NCI-H510A treated with DMSO at 0.1 percent for 48 hours (cell line): ENCODE measurements at places on chromosomes 5 and 9.
A peak's percentile ranks its signal among the peaks of the same experiment; 100 is the strongest.

DNA sequence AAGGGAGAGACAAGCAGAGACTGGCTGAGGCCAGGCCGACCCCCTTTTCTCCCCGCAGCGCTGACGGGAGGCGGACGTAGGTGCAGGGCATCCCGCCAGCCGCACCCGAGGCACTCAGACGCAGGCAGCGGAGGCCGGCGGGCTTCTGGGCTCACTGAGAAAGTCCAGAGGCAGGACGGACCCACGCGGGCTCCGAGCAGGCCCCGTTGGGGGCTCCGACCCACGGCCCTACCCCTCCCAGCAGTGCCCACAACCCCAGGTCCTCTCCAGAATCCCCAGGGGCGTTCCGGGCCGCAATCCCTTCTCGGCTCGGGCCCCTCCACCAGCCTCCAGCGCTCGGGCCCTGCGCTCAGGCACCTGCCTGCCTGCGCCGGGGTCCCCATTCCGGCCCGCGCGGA is 543 bp downstream of the MTMR12 start:
- peak; percentile 40 for DNase-seq

DNA sequence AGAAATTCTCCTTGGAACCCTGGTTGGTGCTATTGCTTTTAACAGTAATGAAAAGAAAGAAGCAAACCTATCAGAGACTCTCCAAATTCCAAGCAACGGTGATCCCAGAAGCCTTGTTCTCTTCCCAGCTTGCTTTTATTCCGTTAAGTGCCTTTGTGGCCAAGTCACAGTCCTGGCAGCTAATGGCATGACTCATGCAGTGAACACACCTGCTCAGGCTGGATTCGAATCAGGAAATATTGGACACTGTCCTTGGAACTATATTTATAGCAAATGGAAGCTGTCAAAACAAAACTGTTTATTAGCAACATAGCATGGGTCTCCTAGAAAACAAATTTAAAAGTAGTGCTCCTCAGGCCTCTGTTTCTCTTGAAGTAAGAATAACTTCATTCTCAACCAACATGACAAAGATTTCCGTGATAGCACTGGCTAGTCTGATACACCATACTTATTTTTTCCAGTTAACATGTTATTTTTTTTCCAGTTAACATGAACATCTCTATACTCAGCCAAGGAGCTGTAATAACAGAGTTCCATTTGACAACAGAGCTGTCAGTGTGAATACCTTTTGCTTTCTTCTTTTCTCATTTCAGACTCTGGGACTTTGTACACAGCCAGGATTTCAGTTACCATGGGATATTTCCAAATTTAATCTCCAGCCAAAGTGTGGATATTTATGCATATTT is 502.4 kb downstream of the GADD45G start:
- peak; percentile 89 for DNase-seq

DNA sequence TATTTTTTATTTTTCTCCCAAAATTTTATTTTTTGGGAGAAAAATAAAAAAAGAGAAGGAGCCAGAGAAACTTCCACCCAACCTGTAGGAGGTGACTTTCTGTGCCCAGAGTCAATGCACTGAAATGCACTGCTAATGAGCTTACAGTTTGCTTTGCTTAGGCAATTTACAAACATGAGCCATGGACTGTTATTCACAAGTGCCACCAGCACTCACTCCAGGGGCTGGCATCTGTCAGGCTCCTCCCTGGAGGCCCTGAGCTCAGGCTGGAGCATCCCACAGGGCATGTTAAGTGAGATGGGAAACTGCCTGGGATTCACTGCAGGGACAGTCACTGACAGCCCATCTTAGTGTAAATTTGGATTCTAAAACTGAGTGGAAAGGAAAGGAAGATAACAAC is 74.9 kb downstream of the FANCC start:
- DNase-seq, result no peak

- no peak for DNase-seq
These were observed 255.1 kb downstream of the MAT2B start for GRCh38 chr5:163760498-163760897.

DNA sequence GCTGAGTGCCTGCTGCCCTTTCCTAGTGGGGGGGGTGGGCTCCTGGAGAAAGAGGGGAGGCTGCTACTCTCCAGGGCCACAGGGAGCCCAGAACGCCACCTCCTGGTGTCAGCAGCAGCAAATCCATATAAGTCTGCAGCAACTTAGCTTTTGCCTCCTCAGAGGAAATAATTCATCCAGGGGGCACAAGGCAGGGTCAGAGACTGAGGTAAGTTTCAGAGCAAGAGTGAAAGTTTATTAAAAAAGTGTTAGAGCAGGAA is 4.0 kb upstream of the CLPTM1L start:
- DNase-seq, result no peak

GRCh38 chr5:171845857-171846256 is 60.2 kb downstream of the SMIM23 start:
- DNase-seq, result no peak

GRCh38 chr9:136610426-136610825 is 52.3 kb upstream of the EGFL7 start:
- DNase-seq, result no peak

- DNase-seq, result no peak
These were observed 30.3 kb upstream of the RFK start for GRCh38 chr9:76424491-76424890.

DNA sequence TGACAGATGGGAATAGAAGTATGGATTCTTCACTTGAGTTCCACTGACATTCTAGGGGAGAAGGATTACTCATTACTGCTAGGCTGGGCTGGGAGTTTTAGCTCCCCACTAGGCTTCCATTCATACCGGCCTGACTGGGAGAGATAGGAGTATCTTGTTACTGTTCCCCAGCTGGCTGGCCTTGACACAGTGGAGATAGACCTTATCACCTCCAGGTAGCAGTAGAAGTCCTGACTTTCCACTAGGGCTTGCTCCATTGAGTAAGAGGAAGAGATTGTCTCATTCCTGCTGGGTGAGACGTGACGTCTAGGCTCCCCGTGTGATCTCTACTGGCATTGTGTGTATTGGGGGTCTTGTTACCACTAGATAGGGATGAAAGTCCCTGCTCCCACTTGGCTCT is 156.4 kb downstream of the CACNA1B start:
- no peak for DNase-seq

- no peak for DNase-seq
These were observed 77.8 kb downstream of the PLK2 start for GRCh38 chr5:58382131-58382534.

- DNase-seq, result peak; percentile 98
These were observed 4.6 kb downstream of the MYO10 start for GRCh38 chr5:16931334-16932110.

GRCh38 chr5:16542236-16542635 is 74.6 kb downstream of the RETREG1 start:
- peak; percentile 62 for DNase-seq

DNA sequence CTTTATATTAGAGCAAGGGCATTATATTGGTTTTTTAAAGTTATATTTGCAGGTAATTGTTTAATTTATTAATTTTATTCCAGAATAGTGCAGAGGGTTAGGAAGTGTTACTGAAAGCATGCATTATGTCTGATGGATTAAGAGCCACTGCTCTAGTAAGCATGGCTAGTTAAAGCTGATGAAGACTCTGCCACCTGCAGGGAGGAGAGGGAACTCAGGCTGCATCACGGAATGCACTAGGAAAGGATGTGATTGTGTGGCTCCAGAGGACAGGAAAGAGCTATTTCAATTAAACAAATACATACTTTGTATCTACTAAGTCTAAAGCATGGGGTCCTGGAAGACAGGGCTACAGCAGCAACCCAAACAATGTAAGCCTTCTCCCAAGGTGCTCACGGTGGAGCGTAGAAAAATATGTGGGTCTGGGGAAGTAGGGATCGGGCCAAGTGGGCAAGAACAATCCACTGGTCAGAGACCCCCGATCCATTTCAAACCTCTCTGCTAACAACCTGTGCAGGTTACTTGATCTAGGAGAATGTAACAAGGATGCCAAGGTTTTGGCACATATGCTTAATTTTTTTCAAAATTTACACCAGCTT is 15.3 kb upstream of the GRXCR2 start:
- peak; percentile 13 for DNase-seq

DNA sequence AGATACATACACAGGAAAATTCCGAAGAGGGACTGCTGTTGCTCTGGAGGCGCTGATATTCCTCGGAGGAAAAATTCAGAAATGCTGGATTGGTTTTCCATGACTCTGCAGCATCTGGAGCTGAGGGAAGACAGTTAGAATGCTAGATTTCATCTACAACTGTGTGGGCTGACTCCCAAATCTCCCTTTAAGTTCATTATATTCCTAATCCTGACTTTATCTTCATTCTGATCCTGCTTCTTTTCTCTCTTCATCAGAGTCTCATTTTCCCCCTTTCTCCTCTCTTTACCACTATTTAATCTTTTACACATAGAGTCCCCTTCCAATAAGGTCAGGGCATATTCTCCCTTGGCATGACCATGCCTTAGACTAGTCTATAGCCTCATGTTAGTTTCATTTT is at the start of gene OR1N1:
Gene OR1N1 (minus strand): TSS at position 101 of the 400 bp plus-strand sequence. CDS start 0 bp downstream, at position 101.
- no peak for DNase-seq

DNA sequence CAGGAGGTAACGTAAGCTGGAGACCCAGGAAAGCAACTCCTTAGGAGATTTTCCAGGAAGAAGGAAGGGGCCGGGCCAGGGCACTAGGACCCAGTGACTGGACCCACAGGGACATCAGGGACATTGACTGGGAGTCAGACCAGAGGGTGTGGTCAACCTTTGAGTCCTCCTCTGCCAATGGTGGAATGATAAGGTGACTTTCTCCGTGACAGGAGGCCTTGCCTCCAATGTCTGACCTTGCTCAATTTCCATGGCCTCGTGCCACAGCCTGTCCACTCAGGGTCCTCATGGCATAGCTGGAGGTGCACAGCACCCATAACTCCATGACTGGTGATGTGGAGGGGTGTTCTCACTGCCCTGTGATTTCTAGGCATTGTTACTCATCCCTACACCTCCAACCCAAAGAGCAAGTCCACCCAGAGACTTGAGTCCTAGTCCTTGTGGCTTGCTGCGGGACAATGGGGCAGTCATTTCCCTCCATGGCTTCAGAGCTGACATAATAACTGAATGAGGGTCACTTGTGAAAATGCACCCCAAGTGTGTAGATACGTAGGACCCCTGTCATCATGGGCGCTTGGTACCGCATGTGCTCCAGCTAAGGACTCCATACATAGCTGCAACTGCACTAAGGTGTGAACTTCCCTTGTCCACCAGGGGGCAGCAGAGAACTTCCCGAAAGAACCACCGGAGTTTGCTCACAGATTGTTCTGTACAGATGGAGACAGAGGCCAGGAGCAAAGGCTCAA is 4.1 kb upstream of the AMBP start:
- DNase-seq, result peak; percentile 88

GRCh38 chr9:70988551-70988950 is 132.9 kb downstream of the TRPM3 start:
- no peak for DNase-seq

GRCh38 chr9:132135456-132135855 is 26.4 kb upstream of the NTNG2 start:
- no peak for DNase-seq
